GM23338 (cell line): ENCODE measurements at places on chromosomes 6 and 20. TPM values are rescaled to one million over a fixed set of nuclear protein-coding genes. Genes with fewer than 3 reads are reported as not detected.

GRCh38 chr6:87736809-87737540 lies 34.9 kb upstream of the AKIRIN2 start:
- no peak for DNase-seq

- DNase-seq: peak; percentile 83
Observed at GRCh38 chr6:24910961-24911725, 24.6 kb downstream of the RIPOR2 start.

- DNase-seq: peak; percentile 85
Observed at GRCh38 chr20:52731093-52731492, 241.1 kb upstream of the TSHZ2 start.

DNA sequence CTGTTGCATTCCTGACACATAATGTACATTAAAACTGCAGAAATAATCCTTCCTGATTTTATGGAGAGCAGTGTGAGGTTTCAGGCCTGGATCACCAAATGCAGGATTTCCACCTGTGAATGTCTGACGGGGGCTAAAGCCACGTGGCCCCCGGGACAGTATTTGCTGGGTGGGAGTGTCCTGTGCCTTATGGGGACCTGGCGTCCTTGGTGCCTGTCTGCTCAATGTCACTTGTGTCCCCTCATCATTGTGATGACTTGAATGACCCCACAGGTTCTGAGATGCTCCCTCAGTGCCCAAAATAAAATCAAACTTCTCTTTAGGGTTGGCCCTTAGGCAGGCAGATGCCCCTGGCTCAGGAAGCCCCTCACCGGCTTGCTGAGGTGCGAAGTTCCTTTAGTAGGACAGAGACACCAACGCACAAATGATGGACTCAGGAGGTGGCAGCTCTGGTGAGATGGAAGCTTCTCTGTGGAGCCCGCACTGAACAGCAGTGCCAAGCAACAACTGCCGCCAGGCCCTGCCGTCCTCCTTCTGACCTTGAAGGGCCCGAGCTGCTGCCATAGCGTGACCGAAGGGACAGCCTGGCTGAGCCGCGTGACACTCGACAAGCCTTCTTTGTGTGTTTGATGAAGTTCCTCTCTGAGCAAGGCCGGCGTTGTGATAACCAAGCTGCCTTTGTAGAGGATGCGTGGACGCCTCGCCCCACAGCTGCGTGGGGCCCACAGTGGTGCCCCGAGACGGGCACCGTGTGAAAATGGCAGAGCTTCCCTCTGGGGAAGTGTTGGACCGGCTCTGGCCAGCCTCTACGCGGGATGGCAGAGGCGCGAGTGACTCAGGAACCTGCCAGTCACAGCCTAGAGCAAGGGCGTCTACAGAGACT lies 30.9 kb downstream of the FRMD1 start:
- no peak for DNase-seq

DNA sequence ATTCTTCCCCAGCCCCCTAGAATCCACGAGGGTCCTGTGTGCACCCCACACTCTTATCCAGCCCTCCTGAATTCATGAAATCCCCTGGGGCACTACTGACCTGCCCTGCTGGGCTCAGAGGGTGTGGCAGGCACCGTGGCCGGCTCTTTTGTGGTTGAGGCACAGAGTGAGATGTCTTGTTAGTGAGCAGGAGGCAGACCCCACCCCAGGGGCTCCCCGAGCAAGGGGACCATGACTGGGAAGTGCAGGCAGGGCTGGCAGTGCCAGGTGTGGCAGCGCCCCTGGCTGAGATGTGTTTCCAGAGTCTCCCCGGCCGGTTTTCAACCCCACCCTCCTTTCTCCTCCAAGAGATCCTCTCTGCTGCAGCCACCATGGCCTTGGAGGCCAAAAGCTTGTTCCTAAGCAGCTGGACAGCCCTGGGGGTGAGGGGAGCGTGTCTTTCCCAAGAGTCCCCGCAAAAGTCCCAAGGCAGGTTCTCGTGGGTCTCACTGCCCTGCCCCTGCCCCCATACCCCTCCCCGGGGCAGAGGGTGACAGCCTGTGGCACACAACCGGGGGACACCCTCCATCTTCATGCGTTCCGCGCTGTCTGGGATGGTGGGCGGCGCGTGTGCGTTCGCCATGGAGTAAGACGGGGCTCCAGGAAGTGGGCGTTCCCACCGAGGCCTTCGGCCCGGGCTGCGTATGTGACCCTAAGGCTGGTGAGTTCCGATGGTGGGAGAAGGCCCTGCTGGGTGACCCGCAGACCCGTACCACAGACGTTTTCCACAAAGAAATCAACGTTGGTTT lies 208.9 kb downstream of the TAF4 start:
- DNase-seq: no peak

DNA sequence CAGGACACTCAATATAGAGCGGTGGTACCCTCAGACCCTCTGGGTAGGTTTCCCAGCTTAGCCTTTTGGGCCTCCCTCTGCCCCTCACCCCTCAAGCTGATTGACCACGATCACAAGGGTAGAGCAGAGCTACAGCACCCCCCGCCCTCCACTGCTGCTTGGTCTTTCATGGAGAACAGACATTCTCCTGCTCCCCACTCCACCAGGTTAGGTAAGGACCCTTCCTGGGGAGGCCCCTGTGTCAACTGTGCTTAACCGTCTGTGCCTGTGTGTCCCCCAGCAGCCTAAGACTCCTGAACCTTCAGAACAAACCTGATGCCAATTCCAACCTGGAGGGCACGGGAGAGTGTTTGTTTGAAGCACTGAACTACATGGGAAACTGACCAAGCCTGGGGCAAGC lies 11.8 kb downstream of the MYH7B start:
- DNase-seq: no peak

DNA sequence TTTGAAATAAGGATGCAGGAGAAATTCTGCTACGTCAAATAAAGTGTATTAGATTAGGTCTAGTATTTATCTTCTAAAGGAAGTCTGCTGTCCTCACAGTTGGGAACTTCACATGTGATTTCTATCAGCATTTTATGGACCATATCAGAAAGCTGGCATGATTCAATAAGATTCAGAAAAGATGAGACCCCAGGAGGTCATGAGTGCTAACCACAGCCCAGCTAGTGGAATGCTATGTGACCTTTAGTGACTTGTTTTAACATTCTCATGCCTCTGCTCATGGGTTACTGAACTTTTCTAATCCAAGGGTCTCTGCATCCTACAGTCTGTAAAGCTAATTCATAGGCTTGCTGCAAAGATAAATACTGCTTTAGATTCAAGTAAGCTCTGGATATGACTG lies 150.1 kb downstream of the GMPR start:
- no peak for DNase-seq

DNA sequence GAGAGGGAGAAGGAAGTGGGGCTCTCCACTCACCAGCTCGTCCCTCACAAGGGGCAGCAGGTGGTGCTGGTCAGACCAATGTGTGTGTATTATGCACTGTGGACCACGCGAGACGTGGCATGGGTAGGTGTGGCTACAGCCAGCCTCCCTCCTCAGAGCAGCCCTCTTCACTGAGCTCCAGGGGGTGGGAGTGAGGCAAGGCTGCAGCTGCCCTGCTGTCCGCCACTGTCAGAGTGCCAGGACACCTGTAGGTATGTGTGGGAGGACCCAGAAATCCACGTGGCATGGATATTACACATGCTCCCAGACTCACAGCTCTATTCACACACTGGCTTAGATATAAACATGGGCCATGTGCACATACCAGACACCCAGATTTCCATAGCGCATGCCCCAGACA lies 90.3 kb downstream of the VEGFA start:
- no peak for DNase-seq

- DNase-seq: no peak
Observed at GRCh38 chr6:147054871-147055270, 149.3 kb upstream of the STXBP5 start.

- no peak for DNase-seq
Observed at GRCh38 chr6:107638493-107638892, 148.6 kb downstream of the SOBP start.

- DNase-seq: no peak
Observed at GRCh38 chr6:11389977-11390376, 147.6 kb upstream of the TMEM170B start.

DNA sequence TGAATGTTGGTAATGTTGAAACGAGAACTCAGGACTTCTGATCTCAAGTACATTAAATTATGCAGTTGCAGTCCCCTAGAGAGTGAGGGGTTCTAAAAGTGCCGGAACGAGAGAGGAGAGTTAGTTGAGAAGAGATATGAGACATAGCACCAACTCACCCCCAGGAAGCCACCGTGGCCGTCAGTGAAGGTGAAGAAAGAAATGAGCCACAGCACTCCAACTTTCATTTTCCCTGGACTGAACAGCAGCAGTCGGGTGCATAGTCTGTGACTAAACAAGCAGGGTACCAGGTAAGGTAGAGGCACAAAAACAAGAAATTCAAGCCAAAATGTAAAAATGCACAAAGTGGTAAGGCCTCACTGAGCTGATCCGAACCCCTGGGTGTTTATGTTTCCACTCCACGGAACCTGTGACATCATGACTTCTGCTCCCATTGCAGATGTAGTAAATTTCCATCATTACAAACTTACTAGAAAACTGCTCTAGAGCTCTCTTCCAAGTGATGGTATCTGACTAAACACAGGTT lies 13.2 kb downstream of the ADGRF1 start:
- DNase-seq: no peak

GRCh38 chr6:156347656-156348055 lies 429.5 kb upstream of the ARID1B start:
- DNase-seq: no peak

DNA sequence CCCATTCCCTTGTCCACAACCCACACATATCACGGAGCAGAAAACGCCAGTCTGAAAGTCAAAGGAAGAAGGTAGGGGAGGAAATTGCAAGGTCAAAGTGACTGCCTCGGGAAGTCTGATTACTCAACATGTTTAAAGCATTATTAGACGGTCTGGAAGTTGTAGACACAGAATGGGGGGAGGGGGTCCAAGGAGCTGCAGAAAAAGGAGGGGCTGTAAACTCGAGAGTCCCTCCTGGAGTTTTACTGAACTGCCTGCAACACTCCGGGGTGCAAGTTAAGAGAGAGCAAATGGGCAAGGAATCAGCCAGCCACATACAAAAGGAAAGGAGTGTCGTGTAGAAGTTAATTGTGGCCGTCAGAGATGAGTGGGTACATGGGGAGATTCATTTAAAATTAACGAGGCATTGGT lies 417.7 kb upstream of the JARID2 start:
- no peak for DNase-seq

DNA sequence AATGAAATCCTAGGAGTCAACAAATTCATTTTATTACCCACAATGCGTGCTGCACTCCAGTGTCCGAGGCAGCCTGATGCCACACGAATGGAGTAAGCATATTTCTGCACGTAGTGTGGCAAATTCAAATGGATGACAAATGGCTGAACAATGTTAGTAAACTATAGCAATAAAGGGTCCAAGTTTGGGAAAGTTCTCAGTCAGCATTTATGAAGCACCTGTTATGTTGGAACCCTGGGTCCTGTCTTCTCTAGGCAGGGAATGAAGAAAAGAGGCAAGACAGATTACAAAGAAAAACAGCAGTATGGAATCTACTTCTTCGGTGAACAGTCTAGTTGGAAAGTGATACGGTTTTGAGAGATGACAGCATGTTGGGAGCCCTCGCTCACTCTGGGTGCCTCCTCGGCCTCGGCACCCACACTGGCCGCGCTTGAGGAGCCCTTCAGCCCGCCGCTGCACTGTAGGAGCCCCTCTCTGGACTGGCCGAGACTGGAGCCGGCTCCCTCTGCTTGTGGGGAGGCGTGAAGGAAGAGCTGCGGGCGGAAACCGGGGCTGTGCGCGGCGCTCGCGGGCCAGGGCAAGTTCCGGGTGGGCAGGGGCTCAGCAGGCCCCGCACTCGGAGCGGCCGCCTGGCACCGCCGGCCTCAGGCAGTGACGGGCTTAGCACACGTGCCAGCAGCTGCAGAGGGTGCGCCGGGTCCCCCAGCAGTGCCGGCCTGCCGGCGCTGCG lies 4.8 kb upstream of the RANBP9 start:
- DNase-seq: no peak

DNA sequence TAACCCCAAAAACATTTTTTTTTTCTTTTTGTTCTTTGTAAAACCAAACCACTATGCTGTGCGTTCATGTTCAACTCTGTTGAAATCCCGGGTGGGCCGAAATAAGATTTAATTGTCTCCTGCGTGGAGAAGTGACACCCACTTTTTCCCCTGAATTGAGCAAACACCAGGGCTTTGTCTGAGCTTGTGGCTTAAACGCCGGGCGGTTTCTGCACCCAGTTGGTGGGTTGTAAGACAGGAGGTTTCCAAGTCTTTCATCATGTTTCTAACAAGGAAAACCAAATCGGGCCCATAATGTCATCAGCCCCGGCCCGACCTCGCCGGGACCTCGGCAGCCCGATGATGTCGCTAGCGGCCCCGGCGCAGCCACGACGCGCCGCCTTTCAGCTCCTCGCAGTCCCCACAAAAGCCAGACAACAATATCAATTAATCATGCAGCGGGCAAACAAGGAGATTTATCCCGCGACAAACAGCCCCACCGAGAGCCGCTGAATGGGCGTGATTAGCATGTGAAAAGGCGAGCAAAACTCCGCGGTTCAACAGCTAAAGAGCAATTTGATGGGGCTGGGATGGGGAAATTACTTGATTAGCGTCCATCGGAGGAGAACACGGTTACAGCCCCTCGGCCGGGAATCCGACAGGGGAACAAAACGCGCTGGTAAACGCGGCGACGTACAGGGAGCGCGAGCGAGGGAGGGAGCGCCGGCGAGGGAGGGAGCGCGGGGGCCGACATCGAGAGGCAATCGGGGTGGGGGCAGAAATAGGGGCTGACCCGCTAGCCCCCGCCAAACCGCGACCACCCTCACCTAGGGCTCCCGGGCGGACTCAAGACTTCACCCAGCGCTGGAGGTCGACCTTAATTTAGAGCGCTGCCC lies 5.3 kb downstream of the LINC00237 start:
- peak; percentile 91 for DNase-seq

GRCh38 chr6:44580901-44581300 lies 193.4 kb downstream of the CDC5L start:
- DNase-seq: no peak

DNA sequence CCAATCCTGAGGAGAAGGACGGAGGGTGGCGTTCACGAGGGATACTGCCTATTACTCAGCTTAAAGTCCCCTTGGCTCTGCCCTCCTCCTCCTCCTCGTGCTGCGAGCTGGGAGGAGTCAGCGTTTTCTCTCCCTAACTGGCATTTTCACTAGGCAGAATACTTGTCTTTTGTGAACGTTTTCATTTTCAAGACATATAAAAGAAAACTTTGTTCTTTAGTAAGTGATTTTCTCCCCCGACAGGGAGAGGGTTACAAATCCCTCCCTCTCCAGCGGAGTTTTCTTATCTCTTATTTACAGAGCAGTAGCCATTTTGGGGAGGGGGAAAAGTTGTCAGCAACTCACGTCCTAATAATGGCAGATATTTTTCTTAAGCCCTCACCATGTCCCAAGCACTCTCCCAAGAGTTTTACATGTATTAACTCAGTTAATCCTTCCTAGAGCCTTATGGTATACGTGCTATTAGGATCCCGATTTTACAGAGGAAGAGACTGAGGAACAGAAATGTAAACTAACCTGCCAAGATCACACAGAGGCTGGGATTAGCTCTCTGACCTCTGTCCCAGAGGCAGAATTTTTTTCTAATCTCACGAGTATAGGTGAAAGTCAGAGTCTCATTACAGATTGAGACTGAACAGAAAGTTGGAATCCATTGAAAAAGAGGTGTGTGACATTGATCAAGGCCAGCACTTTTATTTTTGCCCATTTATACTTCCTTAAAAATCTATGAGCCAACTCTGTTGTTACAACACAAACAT lies 30.0 kb upstream of the ZNF217 start:
- DNase-seq: peak; percentile 74

- DNase-seq: no peak
Observed at GRCh38 chr6:43504756-43505593, 5.2 kb downstream of the LRRC73 start.

The RAB23 gene
- total RNA-seq: 16.0 and 16.7 TPM in 2 replicates

The IPCEF1 gene
- 0.27 and 1.8 TPM in 2 replicates for total RNA-seq

The KCNS1 gene
- 0.97 and 3.2 TPM in 2 replicates for total RNA-seq

The GHRH gene
- not detected in 2 replicates for total RNA-seq

The MYCT1 gene
- 1.6 and 2.5 TPM in 2 replicates for total RNA-seq
